ENCODE measurements at places on chromosomes 4 and X.

GRCh38 chr4:74534121-74534520, 89.2 kb downstream of the AREG start:
- DNase-seq, result no peak

DNA sequence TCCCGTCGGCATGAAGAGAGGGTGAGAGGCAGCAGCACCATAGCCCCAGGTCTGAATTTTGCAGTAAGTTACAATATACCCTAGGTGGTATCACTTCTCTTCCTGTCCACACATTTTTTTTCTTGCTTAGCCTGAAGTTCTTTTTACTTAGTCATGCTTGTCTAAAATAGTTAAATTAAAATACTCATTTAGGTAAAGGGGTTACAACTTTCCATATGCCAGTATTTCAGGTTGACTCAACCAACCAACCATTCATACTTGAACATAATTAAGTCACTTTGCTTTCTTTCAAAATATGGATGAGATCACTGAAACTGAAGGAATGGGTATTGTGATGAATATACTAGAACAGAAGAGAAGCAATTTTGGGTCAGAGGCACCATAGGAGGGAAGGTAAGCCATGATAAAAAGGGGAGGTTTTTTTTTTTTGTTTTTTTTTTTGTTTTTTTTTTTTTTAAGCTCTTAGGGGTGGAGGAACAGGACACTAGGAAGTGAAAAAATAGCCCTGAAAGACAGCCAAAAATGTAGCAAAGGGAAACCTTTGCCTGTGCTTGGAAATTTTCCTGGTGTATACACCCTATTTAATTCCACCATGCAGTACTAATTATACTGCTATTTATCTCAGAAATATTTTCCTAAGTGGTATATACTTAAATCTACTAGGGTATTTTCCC, 41.8 kb downstream of the RPS6KA3 start:
- no peak for DNase-seq

- DNase-seq, result no peak
Observed at GRCh38 chr4:71568131-71568530, 215.7 kb downstream of the GC start.

DNA sequence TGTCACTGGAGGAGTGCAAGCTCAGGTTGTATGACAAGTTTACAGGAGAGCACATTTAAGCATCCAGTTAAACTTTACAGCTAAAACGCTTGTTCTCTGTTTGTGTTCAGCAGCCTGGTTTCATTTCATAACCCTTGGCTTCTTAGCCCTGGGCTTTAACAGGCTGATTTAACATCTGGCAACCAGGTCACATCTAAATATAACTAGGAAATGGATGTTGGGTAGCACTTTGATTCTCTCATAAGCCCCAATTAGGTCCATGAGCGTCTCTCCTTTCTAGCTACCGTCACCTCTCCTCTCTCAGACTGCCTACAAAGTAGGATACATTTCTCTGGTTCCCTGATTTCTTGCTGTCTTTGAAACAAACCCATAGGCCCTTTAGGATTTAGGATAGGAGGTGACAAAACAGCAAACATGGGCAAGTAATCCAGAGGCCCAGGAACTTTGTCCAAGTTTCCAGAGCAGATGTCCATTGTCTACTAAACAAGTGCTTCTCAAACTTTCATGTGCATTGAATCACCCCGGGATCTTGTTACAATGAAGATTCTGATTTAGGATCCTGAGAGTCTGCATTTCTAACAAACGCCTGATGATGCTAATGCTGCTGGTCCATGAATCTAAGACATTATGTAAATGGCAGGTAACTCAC, 22.5 kb downstream of the OTUD6A start:
- no peak for DNase-seq

GRCh38 chr4:1018147-1019020, 7.0 kb downstream of the FGFRL1 start:
- DNase-seq, result no peak

DNA sequence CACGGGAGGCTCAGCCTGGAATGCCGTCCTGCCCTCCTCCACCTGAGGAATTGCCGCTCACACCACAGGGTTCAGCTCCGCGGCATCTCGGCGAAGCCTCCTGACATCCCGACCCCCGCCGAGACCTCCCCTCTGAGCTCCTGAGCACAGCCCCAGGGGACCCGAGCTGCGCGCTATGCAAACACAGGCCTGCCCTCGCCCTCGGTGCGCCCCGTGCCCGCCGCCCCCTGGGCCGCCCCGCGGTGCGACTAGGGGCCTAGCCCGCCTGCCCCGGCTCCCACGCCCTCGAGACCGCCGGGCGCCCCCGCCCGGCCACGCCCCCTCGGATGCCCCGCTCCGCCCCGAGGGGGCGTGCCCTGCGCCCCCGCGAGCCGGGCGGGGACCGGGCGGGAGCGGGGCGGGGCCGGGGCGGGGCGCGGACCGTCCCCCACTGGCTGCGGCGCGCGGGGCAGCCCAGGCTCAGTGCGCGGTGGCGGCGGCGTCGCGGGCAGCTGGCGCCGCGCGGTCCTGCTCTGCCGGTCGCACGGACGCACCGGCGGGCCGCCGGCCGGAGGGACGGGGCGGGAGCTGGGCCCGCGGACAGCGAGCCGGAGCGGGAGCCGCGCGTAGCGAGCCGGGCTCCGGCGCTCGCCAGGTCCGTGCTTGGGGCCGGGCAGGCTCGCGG, at the start of gene FGFR3:
Gene FGFR3 (plus strand): TSS at position 462 of the 664 bp plus-strand sequence. CDS start 642 bp downstream, outside the sequence.
- peak; percentile 20 for DNase-seq

DNA sequence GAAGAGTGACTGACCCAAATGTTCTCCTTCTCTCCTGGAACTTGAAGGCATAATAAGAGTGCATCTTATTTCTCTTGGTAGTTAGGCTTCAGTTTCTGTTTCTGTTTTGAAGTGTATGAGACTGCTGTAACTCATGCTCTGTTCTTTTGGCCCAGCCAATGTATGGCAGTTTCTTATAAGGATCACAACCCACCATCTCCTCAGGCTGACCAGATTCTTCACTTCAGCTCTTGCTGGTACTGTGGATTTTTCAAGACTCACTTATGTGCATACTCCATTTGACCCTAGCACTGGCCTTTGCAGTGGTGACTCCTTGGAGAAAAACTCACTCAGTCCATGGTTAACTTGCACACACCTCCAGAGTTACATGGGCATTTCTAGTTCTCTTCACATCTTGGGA, 9.6 kb upstream of the YTHDC1 start:
- DNase-seq, result no peak

GRCh38 chr4:2642968-2643367, 106.5 kb downstream of the FAM193A start:
- no peak for DNase-seq

DNA sequence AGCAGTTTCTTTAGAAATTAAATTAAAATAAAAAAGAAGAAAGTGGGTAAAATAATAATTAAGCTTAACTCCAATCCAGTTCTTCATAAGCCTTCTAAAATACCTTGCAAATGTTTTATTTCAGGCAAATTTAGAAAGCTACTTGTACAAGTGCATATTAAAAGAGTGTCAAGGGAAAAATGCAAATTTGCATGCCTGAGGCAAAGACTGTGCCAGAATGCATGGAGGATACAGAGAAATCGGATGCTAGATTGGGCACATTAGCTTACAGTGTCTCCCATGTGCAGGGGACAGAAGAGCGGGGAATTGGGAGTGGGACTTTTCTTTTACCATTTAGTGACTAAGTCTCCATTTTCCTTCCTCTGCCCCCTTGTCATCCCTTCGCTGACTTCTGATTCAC, 173.0 kb upstream of the NWD2 start:
- DNase-seq, result no peak

DNA sequence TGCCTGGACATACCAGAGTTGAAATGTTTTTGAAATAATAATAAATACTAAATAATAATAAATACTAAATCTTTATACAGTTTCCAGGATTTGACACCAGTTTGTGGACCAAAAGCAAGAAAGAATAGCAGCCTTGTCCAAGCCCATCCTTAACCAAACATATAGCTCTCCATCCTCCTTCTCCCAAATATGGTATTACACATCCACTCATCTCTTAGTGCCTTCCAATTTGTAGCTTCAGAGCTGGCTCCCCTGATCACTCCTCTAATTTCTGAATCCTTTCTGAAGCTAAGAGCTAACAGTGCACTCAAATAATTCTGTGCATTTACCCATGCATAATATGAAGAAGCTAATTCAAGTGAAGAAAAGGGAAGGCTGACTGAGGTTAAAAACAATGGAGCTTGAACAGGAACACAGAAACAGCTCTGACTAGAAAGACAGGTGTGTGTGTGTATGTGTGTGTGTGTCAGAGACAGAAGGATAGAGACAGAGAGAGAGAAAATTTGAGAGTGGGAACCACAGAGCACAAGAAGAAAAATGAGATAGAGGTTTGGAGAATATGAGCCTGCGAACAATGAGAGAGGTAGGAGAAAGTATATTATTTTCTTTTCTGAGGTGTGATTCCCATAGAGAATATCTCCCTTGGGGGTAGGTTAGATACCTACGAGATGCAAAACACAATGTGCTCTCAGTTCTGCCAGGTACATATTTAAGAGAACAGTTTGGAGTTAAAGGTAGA, 123.5 kb downstream of the CAMK2D start:
- DNase-seq, result no peak

GRCh38 chr4:185878633-185879032, 66.6 kb upstream of the SORBS2 start:
- no peak for DNase-seq

DNA sequence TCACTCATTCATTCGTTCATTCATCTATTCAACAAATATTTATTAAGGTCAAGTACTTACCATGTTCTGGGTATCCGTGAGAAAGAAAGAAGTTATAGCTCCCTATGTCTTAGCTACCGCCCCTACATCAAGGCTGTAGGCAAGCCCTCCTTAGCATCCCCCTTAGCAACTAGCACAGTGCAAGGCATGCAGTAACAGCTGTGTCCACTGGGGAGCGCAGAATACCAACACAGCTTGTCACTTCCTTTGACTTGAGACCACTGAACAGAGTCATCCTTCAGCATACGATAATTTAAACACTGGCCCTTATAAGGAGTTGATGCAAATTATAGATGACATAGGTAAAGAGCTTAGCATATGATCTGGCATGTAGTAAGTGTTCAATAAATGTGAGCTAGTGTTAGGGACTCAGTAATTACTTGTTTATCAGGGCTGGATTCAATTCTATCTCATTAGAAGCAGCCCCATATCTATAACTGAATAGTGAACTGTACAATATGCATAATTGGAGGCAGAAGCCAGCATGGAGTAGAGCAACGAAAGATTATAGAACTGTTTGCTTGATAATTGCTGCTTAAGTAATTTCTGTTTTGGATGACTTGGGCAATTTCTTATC, 8.7 kb downstream of the KIAA1210 start:
- peak; percentile 72 for DNase-seq

DNA sequence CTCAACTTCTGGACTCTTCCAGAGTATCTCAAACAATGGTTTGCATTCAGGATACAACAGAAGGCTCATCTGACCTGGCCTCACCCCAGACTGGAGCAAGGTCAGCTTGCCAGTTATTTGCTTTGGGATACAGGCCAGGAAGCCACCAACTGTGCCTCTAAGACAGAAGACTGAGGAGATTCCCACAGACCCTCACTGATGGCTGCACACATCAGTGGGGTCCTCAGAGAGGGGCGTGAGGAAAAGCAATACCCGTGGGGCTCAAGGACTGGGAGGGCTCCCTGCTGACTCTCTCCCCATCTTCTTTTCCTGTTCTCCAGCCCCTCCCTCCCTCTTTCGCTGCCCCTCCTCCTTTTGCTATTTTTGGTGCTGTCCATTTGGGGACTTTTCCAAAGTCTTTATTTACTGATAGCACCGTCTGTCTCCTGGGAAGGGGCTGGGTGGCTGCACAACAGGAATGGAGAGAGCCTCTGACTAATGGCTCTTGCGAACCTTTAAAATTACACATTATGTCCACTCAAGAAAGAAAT, 23.2 kb downstream of the RELL1 start:
- DNase-seq, result no peak

DNA sequence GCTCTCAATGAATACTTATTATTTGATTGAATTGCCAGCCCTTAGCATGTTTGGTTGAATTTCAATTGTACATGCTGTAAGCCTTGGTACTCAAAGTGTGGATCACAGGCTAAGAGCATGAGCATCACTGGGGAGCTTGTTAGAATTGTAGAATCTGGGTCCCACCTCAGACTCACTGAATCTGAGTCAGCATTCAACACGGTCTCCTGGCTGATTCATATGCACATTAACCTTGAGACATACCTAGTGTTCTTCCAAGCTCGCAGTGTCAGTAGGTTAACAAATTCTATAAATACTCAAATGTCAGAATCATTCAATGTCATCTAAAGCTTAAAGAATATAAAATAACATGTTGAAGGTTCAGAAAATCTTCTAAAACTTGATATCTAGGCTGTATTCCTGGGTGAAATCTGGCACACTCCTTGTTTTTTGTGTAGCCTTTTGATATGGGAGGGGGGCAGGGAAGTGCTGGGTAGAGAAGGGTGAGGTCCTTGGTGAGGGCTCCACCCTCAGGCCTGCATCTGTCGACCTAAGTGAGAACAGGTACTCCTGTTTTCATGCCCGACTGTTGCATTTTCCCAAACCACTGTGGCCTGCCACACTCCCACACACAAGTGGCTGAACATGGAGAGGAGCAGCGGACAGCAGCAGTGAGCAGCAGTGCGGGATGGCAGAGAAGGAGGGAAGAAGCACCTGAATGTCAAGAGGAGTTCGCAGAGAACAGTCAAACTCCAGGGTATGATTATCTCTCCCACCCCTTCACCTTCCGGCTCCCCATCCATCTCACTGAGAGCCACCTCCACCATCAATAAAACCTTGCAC, 529.6 kb upstream of the IGFBP7 start:
- DNase-seq, result no peak

GRCh38 chr4:42331040-42331439, 66.2 kb upstream of the SHISA3 start:
- DNase-seq, result no peak

GRCh38 chr4:109041463-109042360, 260.7 kb downstream of the COL25A1 start:
- DNase-seq, result no peak

- DNase-seq, result peak; percentile 71
Observed at GRCh38 chrX:41923978-41924683, 777 bp upstream of the CASK start.

DNA sequence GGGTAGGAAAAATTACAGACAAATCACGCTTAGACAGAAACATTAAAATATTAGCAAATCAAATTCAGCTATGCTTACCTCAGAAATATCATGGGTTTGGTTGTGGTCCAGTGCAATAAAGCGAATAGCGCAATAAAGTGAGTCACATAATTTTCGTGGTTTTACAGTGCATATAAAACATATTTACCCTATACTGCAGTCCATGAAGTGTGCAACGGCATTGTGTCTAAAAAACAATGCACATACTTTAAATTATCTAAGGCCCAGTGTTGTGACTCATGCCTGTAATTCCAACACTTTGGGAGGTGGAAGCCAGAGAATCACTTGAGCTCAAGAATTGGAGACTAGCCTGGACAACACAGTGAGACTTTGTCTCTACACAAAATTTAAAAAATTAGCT, 195.7 kb upstream of the IL1RAPL1 start:
- DNase-seq, result no peak

DNA sequence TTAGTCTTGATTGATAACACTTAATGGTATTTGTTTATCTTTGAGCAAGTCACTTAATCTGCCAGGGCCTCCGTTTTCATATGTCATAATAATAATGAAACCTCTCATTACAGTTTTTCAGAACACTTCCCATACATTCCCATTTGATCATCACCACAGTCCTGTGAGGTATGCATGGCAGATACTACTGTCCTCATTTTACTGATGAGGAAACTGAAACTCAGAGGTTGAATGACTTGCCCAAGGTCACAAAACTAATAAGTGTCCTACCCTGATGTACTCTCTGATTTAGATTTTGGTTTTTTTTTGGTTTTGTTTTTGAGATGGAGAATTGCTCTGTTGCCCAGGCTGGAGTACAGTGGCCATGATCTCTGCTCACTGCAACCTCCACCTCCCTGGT, 25.7 kb downstream of the ZFX start:
- no peak for DNase-seq
